ENCODE measurements at places on chromosomes 3 and 15.

DNA sequence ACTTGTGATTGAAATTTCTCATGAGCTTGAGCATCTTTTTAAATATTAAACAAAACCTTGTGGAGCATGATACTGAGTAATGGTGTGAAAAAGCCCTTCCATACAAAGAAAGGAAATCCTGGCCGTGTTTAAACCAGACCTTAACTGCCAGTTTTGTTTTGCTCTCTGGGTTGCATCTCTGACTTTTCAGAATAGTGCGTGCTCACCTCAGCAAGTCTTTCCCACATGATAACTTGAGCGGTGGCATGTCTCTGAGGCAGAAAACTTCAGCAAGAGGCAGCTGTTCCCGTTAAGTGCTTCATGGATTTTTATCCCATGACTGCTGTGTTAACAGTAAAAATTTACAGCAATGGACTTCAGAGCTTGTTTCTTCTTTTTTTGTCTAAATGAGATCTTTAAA is 393.3 kb downstream of the FEZF2 start:
- no peak for DNase-seq

DNA sequence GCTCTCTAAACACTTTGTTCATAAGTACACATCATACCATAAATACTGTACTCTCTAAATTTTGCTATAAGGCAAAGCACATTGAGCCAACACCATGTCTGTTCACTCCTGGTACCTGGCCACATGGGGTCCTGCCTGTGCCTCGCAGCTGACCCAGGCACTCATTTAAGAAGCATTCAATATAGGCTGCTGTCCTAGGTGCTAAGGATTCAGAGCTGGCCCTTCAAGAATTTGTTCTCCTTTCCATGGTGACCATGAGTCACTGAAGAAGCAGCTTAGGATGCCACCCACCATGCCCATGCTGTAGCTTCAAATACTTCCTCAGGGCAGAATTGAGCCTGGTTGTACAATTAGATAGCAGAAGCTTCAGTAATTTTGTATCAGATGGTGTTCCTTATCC is 119.2 kb upstream of the ZBED2 start:
- no peak for DNase-seq

- DNase-seq = no peak
Measured at GRCh38 chr3:173663696-173664111, 266.2 kb downstream of the NLGN1 start.

GRCh38 chr3:146928421-146929059 is 323.4 kb upstream of the PLSCR5 start:
- no peak for DNase-seq

GRCh38 chr3:52302426-52303145 is 13.5 kb upstream of the DNAH1 start:
- DNase-seq = no peak

GRCh38 chr15:55003965-55004873 is 192.5 kb downstream of the RSL24D1 start:
- peak; percentile 9 for DNase-seq

- DNase-seq = no peak
Measured at GRCh38 chr3:42442640-42443039, 32.2 kb upstream of the LYZL4 start.

DNA sequence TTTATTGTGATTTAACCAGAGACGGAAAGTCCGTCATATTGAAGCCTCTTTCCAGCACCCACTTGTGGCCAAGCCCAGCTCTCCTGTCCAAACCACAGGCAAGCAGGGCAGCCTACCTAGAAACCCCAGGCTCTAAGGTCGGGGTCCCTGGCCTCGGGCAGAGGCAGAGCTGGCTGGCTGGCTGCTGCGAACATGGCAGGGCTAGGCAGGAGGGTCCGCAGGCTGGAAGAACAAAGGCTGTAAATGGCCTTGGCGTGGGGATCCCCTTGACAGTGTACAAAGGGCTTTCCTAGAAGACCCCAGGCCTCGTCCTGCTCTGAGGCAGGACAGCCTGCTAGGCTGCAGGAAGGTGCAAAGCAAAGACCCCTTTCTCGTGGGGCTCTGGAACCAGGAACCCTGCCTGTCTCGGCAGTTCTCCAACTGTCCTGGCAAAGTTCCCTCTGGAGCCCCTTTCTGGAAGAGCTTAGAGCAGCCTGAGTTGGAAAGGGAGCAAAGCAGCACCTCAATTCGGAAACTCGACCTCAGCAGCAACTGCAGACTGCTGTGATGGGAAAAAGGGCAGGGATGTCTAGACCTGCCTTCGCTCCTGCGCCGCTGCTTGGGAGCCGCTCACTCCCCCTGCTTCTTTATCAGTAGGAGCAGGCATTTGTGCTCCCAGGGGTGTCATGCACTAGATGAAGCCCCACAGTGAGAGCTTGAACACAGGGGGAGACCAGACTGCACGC is 8.5 kb downstream of the CALML4 start:
- no peak for DNase-seq

- DNase-seq = no peak
Measured at GRCh38 chr15:91699741-91700140, 153.8 kb upstream of the SLCO3A1 start.

DNA sequence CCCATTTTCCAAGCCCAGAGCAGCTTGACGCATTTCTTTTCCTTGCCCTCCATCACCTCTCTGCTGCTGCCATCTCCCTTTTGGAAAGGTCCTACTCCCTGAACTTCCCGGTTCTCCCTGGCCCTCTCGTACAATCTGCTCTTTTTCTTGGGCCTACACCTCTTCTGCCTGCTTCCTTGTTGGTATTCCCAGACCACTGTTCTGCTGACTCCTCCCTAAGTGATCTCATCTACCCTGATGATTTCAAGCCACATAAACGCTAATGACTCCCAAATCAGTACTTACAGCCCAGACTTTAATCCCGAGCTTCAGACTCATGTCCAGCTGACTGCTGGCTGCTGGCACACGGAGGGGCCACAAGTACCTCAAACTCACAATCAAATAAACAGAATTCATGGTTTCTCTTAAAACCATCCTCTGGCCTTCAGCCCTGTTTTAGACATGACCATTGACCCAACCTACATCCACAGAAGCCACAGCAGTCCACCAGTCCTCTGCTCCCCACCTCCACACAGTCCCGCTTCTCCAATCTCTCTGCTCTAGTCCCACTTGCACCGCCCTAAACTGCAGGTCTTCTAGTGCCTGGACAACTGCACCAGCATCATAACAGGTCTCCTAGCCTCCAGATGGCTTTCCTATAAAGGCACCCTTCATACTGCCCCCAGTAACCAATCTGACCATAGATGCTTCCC is 57.6 kb downstream of the AAGAB start:
- DNase-seq = no peak

DNA sequence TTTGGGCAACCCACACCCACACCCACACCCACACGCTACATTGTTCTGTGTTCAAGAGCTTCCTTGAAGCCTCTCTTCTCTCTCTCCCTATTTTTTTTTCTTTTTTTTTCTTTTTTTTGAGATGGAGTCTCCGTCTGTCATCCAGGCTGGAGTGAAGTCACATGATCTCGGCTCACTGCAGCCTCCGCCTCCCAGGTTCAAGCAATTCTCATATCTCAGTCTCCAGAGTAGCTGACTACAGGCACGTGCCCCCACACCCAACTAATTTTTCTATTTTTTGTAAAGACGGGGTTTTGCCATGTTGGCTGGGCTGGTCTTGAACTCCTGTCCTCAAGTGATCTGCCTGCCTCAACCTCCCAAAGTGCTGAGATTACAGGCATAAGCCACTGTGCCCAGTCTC is 271.1 kb downstream of the SHQ1 start:
- DNase-seq = no peak

GRCh38 chr3:23493889-23494288 is 290.8 kb downstream of the UBE2E2 start:
- DNase-seq = no peak

GRCh38 chr15:57566834-57567233 is 24.9 kb upstream of the MYZAP start:
- DNase-seq = no peak
